Kidney tubule cell (primary cell): ENCODE measurements at places on chromosomes 16 and 17.
A peak's percentile ranks its signal among the peaks of the same experiment; 100 is the strongest.

DNA sequence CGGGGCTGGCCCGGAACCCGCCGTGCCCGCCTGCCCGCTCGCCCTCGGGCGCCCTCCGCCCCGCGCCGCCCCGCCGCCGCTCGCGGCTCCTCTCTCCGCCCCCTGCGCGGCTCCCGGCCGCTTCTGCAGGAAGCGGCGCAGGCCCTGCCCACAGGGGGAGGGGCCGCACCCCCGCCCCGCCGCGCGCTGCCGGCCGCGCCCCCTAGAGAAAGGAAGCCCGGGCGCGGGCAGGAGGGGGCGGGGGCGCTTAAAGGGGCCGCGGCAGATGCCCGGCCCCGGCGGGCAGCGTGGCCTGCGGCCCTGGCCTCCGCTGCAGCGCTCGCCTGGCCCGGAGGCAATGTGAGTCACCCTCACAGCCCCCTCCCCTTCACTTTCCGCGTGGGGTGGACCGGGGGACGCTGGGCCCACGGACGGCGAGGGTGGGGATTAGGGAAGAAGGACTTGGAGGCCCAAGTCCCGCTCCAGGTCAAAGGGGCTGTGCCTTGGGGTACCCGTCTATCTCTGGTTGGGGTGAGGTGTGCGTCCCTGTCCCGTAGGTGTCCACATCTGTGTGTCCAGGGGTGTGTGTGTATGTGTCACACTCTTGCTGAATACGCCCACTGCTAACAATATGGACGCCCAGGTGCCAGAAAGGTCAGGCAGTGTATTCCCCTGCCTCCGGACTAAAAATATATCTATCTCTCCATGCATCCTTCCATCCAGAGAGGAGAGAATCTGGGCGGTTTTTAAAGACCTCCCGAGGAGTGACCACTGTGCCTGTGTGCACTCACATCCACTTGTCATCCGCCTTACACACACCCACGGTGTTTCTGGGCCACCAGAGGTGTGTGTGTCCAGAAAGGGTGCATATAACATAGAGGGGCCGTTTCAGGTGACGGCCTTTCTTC is at the start of gene GIT1:
TSS of gene GIT1 (minus strand) at position 125 of the 887 bp plus-strand sequence. CDS start 270 bp downstream, outside the sequence.
- peak; percentile 90 for DNase-seq

DNA sequence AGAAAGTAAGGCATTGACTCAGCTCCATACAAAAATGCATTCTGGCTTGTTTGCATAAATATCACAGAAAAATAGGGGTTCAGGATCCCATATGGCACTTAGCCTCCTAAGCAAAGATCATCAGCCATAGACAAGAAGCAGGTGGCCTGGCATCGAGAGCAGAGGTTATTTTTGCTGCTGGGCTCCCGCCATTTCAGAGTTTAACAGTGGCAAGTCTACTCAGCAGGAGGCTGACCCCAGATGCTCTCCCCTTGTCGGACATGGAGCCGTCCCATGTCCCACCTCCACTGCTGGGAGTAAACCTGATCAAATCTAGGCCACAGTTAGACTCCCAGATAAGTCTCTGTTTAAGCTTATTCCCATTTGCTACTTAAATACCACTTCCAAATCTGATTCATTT is 269.1 kb downstream of the FTO start:
- DNase-seq: no peak

DNA sequence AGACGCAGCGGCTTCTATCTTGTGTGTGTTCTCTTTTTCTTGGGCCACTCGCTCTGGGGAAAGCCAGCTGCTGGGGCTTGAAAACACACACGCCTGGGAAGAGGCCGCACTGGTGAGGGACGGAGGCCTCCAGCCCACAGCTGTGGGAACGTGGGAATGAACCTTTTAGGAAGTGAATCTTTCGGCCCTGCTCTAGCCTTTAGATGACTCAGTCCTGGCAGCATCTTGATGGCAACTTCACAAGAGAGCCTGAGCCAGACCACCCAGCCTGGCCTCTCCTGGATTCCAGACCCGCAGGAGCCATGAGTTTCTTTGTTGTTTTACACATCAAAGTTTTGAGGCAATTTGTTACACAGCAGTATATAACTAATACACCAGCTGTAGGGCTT is 2.2 kb upstream of the PDPK1 start:
- DNase-seq: no peak

- peak; percentile 67 for DNase-seq
Measured at GRCh38 chr17:28684963-28685362, 23.0 kb downstream of the SUPT6H start.

GRCh38 chr16:89355007-89355406 is 135.4 kb downstream of the ANKRD11 start:
- no peak for DNase-seq

DNA sequence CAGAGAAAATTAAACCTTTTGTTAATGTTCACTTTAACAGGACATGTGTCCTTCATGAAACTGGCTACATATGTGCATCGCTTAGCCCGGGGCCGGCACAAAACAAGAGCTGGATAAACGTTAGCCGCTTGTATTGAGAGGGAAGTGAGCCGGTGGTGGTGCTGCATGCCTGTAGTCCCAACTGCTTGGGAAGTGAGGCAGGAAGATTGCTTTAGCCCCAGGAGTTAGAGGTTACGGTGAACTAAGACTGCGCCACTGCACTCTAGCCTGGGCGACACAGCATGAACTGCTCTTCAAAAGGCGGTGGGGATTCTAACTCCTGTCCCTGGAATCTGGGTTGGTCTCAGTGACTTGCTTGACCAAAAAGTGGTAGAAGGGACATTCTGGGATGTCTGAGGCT is 15.0 kb upstream of the SPHK1 start:
- DNase-seq: no peak

- no peak for DNase-seq
Measured at GRCh38 chr17:43308999-43309398, 75.2 kb upstream of the RNU2-1 start.

GRCh38 chr17:65088621-65089360 is 32.3 kb upstream of the GNA13 start:
- DNase-seq: no peak

DNA sequence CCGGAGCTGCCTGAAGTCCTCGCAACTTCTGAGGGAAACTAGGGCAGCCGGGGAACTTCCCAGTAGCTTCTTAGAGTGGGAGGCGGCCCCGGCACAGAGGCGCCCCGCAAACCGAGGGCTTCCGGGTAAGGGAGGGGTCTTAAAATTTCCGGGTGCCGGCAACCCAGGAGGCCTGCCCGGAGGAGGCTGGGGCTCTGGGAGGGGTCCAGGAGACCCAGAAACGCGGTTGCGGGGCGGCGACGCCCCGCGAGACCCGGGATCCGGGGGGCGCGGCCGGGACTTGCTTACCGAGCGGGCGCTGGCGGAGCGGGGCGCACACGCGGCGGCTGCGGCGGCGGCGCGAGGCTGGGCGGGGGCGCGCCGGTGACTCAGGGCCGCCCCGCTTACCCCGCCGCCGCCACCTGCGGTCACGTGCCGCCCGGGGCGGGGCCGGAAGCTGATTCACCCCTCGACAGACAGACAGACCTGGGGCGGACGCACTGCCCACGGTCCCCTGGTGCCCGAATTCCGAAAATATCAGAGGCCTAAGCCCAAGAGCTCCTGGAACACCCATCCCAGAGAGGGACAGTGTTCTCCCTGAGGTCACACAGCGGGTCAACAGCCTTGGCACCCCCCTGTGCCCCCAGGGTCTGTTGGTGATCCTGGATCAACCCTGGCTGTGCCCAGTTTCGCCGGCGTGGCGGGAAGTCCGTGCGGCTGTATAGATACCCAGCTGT is at the start of gene FAM83G:
TSS of gene FAM83G (minus strand) at position 344 of the 716 bp plus-strand sequence. CDS start 723 bp downstream, outside the sequence.
- peak; percentile 87 for DNase-seq

GRCh38 chr17:10119203-10120108 is 79.0 kb downstream of the GAS7 start:
- DNase-seq: peak; percentile 56

- DNase-seq: peak; percentile 18
Measured at GRCh38 chr17:64061178-64061898, 40.9 kb upstream of the ICAM2 start.

DNA sequence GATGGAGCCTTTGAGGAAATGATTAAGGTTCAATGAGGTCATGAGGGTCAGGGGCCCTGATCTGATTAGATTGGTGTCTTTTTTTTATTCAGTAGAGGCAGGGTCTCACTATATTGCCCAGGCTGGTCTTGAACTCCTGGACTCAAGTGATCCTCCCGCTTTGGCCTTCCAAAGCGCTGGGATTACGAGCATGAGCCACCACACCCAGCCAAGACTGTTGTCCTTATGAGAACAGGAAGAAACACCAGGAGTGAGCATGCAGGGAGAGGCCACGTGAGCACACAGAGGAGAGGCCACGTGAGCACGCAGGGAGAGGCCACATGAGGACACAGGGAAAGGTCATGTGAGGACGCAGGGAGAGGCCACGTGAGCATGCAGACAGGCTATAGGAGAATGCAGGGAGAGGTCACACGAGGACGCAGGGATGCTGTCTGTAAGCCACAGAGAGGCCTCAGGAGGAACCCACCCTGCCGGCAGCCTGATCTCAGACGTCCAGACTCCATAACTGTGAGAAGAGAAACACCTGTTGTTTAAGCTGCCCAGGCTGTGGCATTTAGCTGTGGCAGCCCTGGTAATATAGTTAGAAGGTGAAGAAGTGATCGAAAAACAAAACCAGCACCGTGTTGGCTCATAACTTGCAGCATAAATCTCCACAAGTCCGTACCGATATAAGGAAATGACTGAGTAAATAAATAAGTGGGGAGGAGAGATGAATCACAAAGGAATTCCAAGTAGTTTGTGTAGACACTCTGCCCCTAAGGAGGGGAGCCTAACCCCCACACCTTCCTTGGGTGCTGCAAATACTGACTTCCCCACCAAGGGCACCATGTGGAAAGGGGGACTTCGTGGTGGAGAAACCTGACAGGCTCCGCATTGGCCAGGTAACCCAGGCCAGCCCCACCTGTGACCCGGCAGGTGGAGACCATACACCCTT is 14.6 kb upstream of the CSNK1D start:
- DNase-seq: peak; percentile 96

GRCh38 chr16:21937336-21937829 is 15.8 kb upstream of the UQCRC2 start:
- no peak for DNase-seq

- DNase-seq: no peak
Measured at GRCh38 chr16:11391576-11391975, 46.3 kb downstream of the RMI2 start.

- DNase-seq: peak; percentile 94
Measured at GRCh38 chr17:35254107-35254773, 11.4 kb downstream of the SLFN5 start.

DNA sequence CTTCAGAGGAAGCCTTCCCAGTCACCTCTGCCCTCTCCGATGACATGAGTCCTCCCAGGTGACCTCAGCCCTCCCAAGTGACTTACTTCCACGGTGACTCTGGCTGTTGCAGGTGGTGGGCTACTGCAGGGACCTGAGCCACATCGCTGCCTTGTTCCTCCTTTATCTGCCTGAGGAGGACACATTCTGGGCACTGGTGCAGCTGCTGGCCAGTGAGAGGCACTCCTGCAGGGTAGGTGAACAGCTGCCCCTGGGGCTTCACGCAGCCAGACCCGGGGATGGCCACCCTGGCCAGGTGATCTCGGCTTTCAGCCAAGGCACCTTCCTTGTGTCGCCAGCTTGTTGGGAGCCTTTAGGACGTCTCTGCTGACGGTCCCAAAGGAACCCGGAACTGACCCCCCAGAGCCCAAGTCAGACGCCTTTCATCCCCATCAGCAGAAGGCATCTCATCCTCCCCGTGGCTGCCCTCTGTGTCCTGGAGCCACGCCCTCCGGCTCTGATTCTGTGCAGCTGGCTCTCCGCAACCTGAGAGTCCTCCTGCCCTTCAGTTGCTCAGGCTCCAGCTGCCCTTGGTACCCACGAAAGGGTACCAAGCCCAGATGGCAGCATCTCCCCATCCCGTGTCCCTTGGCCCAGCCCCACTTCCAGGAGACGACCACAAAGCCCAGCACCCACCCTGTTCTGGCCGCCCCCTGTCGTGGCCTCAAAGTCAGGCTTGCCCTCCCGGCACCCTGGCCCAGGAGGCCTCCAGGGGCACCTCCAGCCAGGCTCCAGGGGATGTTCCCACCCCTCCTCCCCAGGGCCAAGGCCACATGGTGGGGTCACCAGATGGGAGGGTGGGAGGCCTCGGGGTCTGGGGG is 81.7 kb downstream of the GOSR1 start:
- no peak for DNase-seq
